ENCODE measurements at places on chromosomes 6 and 20.

GRCh38 chr20:64033981-64034493, 1.9 kb upstream of the C20orf204 start:
- no peak for ATAC-seq

DNA sequence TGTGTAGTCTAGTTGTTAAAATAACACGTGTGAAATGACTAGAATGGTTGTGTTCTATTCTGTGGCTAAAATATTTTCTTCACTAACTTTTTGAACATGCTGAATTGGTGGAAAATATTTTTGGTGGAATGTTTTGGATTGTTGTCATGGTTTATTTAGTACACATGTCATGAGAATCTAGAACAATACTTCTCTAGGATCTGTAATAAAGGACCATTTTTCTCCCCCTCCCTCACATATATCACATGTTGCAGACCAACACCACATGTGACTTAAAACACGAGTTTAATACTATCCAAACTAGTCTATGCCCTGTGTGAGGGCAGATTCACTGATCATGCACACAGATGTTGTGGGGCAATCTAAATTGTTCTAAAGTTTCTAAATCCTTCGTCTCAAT, 29.2 kb downstream of the FIG4 start:
- ATAC-seq, result no peak

DNA sequence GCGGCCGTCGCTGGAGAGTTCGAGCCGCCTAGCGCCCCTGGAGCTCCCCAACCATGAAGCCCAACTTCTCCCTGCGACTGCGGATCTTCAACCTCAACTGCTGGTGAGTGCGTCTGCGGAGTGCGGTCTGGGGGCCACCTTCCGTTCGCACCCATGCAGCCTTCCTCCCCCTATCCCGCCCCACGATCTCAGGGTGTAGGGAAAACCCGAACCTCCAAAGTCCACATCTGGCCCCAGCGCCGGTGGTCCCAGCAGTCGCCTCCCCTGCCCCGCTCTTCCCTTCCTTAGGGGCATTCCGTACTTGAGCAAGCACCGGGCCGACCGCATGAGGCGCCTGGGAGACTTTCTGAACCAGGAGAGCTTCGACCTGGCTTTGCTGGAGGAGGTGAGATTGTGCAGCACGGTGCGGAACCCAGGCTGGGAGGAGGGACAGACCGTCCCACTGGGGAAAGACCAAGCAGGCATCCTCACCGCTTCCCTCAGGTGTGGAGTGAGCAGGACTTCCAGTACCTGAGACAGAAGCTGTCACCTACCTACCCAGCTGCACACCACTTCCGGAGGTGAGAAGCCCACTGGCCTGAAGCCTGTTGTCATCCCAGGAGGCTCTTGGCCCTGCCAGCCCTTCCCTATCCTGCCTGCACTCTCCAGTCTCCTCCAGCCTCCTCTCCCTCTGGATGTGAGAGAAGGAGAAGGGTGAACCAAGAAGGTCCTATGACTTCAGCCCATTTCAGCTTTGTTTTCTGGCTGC, 719 bp downstream of the SMPD2 start:
- peak; percentile 28 for ATAC-seq

DNA sequence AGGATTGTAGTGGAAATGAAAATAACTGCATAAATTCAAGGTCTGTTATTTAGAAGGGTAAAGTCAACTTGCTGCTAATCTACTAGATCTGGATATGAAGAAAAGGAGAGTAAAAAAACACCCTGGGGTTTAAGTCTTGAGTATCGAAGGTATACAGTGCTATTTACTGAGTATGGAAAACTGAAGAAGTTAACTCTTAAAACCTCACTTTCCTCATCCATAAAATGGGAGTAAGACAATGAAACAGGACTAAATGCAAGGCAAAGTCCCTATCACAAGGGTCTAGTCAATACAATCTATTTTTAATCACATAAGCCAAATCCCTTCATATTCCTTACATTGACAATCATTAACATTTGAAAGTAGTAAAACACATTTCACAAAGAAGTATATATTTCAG, 2.2 kb downstream of the FBXO5 start:
- ATAC-seq, result no peak

DNA sequence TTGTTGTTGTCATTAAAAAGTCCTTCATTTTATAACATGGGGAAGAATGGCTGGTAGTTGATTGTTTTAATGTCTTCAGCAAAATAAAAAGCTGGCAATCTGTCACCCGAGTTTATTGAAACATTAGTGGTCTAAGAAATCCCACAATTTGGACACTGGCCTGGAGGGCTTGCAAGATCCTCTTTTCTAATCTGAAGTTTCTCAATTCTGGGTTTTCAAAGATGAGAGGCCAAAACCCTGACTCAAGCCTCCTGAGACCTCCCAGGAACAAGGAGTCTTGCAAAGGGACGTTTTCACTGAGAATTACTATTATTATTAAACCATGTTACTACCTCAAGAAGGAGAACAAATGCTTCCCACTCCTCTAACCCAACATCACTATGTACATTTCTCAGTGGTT, 19.5 kb downstream of the MAP1LC3A start:
- no peak for ATAC-seq

DNA sequence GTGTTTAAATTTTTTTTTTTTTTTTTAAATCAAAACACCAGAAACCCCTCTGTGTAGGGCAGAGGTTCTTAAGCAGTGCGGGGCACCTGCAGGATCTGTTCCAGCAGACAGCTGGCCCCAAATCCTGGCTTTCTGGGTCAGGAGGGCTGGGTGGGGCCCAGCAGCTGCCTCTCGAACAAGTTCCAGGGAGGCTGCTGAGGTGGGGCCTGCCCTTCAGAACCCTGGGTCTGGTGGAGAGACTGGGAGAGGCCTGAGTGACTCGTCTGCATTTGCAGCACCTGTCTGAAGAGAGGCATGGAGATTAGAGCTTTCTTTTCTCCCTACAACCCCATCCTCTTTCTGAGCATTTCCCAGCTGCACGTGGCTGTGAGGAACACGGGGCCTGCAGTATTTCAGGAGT, 8.4 kb downstream of the PSMG4 start:
- no peak for ATAC-seq

DNA sequence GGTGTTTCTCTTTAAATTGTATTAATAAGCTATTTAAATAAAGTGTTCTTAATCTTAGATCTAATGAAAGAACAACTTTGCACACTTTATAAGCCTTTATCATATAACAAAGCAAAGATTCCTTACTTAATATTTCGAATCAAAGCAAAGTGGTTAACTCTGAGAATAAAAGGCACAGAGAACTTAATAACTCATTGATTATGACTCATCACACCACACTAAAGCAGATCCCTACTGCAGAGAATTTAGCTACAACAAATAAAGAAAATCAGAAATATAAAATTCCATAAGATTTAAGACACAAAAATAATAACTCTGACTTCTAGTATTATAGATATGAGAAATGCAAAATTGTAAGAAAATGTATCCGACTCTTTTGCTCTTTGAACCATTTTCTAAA, 135.6 kb upstream of the RUNX2 start:
- no peak for ATAC-seq

- ATAC-seq, result no peak
Measured at GRCh38 chr6:90610301-90610750, 23.5 kb upstream of the MAP3K7 start.

- no peak for ATAC-seq
Measured at GRCh38 chr20:62164879-62165761, 17.7 kb upstream of the MTG2 start.

- no peak for ATAC-seq
Measured at GRCh38 chr6:157164972-157165371, 158.3 kb downstream of the TMEM242 start.

DNA sequence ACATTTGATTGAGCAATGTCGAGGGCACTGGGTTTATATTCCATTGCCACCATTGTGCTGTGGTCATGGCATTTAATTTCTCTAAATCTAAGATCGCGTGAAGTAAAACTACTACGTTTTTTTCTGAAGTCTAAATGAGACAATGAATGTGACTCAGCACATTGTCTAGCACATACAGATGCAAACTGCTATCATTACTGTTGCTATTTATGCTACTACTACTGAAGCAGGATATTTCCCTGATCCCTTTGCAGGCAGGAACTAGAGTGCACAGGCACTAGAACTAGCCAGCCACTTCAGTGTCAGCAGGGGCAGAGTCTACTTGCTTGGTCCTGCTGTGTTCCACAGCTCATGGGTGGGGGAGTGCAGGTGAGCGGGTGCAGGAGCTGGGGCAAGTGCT, 449.7 kb downstream of the CDKAL1 start:
- no peak for ATAC-seq

GRCh38 chr20:63700199-63701050, 4.0 kb downstream of the TNFRSF6B start:
- no peak for ATAC-seq

DNA sequence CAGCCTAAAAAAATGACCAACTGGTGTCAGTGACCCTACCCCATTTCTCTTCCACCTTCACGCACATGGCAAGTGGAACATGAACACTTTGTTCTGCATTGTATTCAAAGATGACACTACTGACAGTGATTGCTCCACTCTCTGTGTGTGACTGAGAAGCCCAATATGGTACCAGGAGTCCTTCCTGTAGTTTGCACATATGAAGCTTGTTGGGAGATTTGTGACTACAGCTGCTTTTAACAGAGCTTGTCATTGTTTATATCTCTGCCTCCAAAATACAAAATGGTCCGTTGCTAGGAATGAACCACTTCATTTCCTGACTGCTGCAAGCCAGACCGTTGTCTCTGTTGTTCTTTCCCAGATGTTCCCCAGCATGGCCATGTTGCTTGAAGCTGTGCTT, 140.3 kb upstream of the TCF21 start:
- ATAC-seq, result no peak

- no peak for ATAC-seq
Measured at GRCh38 chr6:66638518-66638917, 931.5 kb upstream of the EYS start.

DNA sequence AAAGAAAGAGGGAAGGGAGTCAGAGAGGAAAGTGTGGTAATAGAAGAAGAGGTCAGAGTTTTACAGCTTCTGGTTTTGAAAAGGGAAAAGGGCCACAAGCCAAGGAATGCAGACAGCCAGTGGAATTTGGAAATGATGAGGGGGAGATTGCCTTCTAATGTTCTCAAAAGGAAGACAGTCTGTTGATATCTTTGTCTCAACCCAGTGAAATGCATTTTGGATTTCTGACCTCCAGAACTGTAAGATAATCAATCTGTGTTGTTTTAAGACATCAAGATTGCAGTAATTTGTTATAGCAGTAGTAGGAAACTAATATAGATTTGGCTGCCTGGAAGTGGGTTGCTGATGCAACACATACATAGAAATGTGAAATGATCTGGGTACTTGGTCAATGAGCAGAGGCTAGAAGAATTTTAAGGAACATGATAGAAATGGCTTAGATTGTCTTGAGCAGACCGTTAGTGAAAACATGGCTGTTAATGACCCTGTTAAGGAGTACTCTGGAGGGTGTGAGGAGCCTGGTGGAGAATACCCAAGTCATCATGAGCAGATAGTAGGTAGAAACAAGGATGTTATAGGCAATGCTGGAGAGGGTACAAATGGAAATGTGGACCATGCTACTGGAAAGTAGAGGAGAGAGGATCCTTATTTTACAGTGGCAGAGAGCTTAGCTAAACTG, 255.8 kb upstream of the RAB32 start:
- no peak for ATAC-seq

GRCh38 chr6:99761711-99762110, 155.1 kb downstream of the PRDM13 start:
- no peak for ATAC-seq

- ATAC-seq, result no peak
Measured at GRCh38 chr20:46691196-46691595, 2.0 kb upstream of the TP53RK start.

GRCh38 chr6:118746145-118746824, 94.9 kb upstream of the CEP85L start:
- ATAC-seq, result peak; percentile 48

DNA sequence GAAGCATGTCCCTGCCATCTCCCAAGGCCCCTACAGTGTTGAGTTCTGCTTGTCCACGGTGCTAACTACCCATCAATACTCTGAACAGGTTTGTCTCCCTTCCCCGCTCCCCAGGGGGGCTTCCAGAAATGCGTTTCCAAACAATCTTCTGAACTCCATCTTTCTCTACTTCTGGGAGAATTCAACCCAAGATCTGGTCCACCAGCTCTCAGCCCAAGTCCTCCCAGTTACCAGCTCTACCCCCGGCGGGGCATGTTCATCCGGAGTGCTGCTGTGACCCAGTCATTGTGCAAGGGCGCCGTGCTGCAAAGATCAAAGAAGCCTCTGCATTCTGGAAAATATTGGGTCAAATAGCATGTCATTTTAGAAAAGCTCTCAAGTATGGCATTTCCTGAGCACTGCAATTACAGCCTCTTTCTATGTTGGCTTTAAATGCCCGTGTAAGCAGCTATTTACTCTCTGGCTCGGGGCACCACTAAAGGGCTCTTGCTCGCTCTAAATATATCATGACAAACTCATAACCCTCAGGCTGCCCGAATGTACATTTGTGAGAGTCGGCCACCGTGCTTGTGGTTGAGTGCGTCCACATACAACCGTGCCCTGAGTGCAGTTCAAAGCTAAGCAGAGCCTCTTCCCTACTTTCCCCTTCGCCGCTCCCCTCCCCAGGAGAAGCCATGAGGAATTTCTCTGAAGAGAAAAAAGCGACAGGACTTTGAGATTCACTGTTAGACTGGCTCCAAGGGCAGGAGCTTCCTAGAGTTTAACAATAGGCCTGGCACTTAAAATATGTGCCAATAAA, 71.6 kb downstream of the BANF2 start:
- no peak for ATAC-seq

GRCh38 chr6:117267054-117267347, 1.6 kb downstream of the VGLL2 start:
- ATAC-seq, result no peak

DNA sequence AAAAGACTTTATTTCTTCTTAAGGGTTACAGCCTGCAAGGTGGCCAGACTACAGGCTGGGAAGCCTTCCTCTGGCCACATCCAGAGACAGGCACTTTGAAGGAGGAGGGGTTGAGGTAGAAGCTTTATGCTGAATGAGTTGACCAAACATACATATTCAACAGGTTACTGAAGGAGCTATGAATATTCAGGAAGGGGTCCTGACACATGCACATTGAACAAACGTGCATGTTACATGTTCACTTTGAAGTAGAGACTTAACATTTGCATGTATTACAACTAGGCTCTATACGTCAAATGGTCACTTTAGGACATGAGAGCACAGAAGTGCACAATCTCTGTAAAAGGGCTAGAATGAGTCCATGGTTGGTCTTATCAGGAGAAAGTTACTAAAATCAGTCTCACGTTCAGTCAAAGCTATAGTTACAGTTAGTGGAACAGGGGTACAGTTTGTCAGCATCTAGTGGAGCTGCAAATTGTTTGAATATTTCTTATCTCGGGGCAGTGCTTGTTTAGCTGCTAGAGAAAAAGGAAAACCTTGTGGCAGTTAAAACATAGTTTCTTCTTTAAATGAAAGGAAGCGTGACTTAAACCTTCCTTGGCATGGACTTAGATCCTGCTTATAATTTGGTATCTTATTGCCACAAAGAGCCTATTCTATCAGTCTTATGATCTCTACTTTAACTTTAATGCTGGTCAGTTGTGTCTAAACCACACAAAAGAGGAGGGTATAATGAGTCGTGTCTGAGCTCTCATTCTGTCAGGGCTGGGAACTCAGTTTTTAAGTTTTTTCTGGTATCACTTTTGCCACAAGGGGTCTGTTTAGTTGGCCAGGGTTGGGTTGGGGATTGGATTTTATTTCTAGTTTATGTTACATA, 4.6 kb upstream of the ZSCAN9 start:
- no peak for ATAC-seq

Measured in stimulated activated memory B cell treated with anti-CD40 and anti-IgM and Interleukin-4, amounts not matched to agents 10 μg/mL and 1 μg/mL and 100 μg/mL, for 72 hours (primary cell).